Stimulated activated CD8-positive, alpha-beta memory T cell treated with anti-CD3 and anti-CD28 coated beads, Interleukin-4, amount 100 ng/mL, for 48 hours (primary cell): ENCODE measurements at places on chromosomes 2 and 18.
A peak's percentile ranks its signal among the peaks of the same experiment; 100 is the strongest.

- DNase-seq, result no peak
Observed at GRCh38 chr2:239824866-239825704, 200.1 kb downstream of the NDUFA10 start.

DNA sequence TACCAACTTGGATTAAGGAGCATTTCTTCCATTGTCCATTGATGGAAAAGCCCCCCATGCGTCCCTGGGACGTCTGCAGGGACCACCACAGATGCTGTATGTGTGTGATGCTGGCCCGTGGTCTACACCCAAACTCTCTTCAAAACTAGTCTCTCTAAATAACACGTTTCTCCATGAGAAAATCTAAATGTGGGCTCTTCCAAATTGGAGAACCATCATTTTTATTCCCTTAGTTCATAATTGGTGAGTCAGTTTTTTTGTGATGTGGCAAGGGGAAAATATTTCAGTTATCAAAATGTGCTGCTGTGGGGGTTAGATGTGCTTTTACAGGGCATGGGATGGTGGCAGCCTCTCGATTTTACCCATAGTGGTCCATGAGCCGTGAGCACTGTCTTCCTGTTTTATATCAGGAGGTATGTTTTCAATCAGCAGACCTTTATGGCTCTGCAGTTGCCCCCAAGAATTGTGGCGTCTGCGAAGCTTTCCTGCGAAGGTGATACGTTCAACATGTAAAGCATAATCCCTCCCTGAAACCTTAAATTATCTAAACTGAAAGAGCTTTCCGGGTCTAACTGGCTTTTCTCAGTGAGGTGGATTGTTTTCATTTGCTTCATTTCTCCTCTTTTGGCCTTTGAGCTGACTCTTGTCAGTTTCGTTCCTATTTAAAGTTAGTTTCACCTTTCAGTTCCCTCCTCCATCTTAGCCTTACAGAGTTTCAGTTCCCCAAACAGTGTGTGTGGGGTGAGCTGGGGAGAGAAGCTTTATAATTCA is 78.4 kb downstream of the SETBP1 start:
- peak; percentile 71 for DNase-seq

- DNase-seq, result no peak
Observed at GRCh38 chr18:33440060-33441043, at the start of gene CCDC178. Gene CCDC178, minus strand, starts transcription at chr18:33440721. Its CDS starts 28,633 bp downstream, at chr18:33412088.

DNA sequence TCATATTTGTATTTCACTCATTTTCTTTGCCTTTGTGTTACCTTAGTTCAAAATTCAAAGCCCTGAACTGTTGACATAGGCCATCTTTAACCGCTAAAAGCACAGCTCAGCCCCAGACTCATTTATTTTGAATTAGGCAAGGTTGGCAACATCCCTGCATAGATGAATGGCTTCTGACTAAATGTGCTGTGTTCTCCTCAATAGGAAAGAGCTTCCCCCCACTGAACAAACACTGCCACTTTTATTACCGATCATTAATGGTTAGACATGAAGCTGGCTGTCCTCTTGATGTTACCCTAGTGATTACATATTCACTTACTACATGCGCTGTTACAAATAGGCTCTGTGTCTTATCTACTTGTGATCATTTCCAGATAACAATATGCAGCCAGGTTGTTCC is 170.7 kb downstream of the ADCYAP1 start:
- no peak for DNase-seq

GRCh38 chr2:224241001-224241400 is 160.9 kb downstream of the FAM124B start:
- no peak for DNase-seq

DNA sequence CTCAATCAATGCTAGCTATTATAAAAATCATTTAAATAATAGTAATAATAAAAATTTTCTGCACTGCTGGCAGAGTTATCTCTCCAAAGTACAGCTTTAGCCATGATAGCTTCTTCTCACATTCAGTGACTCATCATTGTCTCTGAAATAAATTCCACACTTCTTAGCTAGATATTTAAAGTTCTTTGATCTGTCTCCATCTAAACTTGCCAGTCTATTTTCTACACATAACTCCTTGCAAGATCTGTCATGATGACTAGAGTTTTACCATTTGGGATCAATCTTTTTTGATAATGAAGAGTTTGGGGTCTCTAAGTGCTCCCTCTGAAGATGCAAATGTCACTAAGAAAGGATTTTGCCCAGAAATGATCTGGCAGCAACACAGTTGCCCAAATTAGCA is 155.4 kb upstream of the LHCGR start:
- no peak for DNase-seq

GRCh38 chr2:176246331-176246730 is 22.9 kb upstream of the MTX2 start:
- DNase-seq, result no peak

DNA sequence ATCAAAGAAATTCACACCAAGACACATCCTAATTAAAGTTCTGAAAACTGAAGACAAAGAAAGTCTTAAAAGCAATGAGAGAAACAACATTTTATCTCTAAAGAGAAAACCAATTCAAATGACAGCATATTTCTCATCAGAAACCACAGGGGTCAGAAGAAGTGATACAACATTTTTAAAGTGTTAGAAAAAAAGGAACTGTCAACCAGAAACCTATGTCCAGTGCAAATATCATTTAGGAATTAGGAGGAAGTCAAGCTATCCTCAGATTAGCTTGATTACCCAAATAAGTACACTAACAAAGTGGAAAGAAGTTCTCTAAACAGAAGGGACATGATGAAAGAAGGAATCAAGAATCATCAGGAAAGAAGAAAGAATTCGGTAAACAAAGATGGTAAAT is 59.5 kb upstream of the BCL2L11 start:
- no peak for DNase-seq

DNA sequence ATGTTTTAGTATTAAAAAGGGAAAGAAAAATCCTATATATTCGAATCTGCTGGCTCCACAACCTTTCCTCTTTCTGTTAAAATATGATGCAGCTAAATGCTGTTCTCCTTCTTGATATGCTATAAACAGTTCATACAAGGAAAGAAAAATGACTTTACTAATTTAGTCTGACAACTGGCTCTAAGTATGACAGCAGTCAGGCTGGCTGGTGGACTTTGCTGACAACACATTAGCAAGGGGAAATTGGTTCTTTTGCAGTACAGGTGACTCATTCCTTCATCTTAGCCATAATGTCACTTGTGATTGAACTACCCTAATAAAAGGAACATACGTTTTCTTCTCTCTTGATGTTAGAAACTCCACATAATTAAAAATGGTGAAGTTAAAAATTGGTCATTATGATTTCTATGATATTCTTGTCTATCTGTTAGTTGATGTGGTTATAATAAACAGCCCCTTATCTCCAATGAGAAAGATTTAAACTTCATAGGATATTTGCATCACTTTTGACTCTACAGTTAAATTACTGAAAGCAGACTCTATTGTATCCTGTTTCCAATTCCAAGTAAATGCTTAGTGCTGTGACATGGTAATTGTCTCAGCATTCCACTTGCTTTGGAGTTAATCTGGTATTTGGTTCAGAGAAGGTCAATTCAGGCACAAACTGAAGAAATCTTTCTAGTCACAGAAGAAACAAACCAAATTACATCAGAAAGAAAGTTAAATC is 315.3 kb upstream of the GULP1 start:
- DNase-seq, result no peak

GRCh38 chr18:9916077-9916639 is 2.3 kb downstream of the VAPA start:
- no peak for DNase-seq

DNA sequence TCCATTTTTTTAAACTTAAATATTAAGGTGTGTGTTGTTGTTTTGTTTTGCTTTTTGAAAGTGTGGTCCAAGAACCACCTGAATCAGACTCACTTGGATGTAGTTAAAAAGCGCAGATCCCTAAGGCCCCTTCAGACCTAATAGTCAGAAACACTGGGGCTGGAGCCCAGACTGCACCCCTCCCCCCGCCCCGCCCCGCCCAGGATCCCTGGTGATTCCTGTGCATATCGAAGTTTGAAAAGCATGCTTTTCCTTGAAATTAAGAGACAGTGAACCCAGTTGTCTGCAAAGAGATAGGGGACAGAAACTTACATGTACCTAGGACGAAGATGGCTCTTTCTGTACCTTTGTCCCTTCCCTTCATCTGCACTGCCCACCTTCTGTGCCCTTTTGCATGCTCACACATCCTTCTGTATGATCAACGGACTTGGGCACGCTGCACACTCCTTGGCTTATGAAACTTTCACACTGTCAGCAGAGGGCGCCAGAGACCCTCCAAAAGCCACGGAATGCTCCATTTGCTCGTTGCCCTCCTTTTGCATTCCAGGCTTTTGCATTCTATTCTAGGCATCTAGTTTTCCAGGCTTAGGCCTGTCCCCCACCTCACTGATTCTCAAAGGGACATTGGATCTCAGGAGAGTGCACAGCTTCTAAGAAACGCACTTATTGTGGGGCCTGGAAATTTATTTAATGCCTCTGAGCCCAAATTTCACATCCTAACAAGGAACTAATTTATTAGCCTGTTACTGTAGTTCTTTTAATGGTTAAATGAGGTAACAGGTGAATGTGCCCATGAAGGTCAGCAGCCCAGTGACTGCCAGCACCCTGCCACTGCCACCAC is 32.8 kb upstream of the SLC14A1 start:
- peak; percentile 88 for DNase-seq

DNA sequence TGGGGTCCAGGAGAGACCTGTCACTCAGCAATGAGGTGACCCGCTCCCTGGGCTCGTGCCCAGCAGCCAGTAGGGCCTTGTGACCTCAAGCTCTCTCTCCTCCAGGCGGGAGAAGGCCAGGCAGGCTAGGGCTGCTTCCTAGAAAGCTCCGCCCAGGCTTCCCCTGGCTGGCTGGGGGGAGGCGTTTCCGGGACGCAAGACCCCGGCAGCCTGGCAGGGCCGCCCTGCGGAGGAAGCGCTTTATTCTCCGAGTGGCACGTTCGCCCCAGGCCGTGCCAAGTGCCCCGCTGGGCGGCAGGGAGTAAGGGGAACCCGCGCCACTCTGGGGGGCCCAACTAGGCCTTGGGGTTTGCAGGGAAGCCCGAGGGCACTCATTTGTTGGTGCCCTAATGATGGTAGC is 21.2 kb upstream of the EPAS1 start:
- DNase-seq, result peak; percentile 50
